ENCODE measurements at places on chromosomes 3 and 15. TPM values are rescaled to one million over a fixed set of nuclear protein-coding genes. Genes with fewer than 3 reads are reported as not detected.
A peak's percentile ranks its signal among the peaks of the same experiment; 100 is the strongest.

The ATP13A5 gene
- total RNA-seq, result 1.9 TPM

The SUCNR1 gene
- 0.26 TPM for total RNA-seq

DNA sequence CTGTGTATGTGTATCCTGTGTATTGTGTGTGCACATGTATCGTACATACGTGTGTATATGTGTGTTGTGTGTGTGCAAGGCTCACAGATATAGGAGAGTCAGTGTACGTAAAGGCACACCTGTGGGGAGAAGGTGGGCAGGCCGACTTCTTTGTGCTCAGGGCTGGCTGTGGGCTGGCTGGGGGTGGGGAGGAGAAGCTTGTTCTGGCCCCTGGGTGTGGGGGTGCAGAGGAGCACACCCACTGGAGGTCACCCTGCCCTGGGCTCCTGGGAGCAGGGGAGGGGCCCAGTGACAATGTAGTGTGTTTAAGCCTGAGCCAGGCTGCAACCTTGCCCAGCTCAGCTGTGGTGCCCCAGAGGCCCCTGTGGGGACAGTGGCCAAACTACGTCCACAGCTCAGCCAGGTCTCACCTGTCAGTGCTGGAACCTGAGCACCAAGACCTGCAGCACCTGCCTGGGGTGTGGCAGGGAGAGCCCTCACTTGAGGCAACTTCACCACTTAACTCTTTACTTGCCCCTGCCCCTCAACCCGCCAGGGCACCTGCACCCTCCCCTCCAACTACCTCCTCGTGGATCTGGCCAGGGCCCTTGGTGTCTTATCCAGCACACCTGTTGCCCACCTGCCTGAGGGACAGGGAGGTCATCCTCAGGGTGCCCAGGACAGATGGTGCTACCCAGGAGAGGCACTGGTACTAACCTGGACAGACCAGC is 2.6 kb upstream of the HHATL start:
- DNase-seq, result peak; percentile 42

The SCN11A gene
- 0.97 TPM for total RNA-seq

DNA sequence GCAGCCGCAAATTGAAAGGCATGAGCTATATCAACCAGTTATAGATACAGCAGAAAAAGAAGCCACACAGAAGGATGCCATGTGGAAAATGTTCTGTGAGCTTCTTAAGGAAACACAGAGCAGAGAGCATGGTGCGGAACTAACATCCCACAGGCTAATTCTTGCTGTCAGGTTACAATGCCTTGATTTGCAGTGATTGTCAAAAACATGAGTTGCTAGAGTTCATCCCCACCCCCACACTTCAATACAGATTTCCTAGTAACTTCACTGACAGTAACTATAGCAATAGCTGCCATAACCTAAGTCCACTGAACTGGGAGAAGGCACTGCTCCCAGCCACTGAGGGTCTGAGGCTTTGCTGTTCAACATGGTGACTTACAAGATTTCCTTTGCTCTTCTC is 821.6 kb downstream of the SQOR start:
- DNase-seq, result no peak

DNA sequence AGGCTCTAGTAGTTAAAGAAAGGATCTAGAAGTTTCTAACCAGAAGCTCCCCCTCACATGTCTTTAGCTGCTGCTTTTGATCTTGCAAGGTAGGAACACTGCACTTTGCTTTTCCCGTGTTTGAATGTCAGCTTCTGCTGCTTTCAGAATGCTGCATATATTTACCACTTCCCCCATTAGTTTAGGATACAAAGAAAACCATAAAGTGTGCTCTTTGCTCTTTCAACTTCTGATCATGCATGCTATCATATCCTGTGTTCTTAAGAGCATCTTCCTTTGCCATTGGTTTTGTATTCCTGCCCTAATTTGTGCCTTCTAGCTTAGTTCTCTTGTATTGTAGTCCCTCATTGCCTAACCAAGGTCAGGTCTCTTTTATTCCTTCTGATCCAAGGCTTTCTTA is 43.3 kb downstream of the ZNF609 start:
- no peak for DNase-seq
